ENCODE measurements at places on chromosomes 11 and 22.

DNA sequence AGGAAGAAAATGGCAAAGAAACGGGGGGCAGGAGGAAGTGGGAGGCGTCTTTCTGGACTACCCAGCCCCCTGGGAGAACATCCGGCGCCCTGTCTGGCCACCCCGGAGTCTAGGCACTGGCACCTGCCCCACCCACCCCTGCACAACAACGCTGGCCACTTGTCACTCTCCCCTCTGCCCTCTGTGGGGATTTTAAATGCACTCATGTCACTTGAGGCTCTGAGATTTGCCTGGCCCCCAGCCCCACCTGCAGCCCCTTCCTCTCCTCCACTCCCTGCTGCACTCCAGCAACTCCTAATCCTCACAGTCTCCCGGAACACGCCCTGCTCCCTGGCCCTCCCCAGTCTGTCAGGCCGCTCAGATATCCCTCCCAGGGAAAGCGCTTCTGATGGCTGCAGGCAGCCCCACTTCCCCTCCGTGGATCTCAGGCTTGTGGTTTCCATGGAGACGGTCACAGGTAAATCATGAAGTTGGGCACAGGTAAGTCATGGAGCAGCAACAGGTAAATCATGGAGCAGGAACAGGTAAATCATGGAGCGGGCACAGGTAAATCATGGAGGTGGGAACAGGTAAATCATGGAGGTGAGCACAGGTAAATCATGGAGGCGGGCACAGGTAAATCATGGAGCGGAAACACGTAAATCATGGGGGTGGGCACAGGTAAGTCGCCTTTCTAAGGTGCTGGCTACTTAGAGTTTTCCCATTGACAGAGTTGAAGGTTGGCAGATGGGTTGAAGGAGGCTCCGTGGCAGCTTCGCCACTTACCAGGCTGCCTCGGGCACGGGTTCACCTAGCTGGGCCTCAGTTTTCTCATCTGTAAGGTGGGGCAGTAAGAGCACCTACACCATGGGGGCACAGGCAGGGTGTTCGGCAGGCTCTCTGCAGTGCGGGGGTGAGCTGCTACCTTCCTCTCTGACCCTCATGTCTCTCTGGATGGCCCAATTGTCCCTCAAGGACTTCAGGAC, 79.0 kb upstream of the SHISAL1 start:
- no peak for DNase-seq

- DNase-seq: no peak
These were observed 31.7 kb upstream of the OAF start for GRCh38 chr11:120179057-120179672.

DNA sequence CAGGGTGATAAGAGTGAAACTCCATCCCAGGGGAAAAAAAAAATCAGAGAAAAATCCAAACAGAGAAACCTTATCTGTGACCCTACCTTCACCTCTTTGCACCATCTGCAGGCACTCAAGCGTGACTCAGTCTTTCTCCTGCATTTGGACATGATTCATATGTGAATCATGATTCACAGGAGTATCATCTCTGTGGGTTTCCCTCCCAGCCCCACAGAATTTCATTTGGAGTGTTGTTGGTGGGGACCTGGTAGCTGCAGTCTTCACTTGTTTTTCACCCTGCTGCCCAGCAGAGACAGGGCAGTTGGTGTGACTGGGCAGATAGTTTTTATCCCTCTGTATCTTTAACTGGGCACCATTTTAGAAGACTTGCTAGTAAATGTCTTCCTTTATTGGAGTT, 75.7 kb downstream of the DEPDC5 start:
- peak; percentile 93 for DNase-seq

DNA sequence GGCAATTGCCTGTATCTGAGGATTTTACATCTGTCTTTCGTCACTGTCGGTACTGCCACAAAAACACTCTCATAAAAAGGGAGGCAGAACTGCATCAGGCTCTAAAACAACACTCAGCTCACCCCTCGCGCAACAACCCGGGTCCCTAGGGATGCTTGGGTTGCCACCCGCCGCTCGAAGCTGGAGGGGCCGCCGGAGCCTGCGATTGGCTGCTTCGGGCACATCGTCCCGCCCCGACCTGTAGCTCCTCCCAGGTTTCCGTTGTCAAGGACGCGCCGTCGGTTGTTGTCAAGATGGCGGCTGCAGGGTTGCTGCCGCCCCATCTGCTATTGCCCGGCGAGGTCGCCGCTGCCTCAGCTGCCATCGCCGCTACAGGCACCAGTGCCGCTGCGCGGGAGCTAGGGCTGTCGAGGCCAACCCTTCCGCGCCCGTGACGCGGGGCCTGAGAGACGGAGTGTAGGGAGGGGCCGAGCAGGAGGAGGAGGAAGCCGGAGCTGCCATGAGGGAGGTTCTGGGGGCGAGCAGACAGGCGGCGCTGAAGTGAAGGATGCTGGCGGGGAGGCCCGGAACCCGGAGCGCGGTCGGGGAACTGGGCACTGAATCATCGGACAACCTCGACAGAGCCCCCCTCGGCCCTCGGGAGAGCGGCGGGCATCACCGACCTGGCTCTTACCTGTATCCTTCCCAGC, at the start of gene CEP126:
Gene CEP126 (plus strand): TSS at position 273 of the 689 bp plus-strand sequence. CDS start 275 bp downstream, at position 548.
- DNase-seq: peak; percentile 96

DNA sequence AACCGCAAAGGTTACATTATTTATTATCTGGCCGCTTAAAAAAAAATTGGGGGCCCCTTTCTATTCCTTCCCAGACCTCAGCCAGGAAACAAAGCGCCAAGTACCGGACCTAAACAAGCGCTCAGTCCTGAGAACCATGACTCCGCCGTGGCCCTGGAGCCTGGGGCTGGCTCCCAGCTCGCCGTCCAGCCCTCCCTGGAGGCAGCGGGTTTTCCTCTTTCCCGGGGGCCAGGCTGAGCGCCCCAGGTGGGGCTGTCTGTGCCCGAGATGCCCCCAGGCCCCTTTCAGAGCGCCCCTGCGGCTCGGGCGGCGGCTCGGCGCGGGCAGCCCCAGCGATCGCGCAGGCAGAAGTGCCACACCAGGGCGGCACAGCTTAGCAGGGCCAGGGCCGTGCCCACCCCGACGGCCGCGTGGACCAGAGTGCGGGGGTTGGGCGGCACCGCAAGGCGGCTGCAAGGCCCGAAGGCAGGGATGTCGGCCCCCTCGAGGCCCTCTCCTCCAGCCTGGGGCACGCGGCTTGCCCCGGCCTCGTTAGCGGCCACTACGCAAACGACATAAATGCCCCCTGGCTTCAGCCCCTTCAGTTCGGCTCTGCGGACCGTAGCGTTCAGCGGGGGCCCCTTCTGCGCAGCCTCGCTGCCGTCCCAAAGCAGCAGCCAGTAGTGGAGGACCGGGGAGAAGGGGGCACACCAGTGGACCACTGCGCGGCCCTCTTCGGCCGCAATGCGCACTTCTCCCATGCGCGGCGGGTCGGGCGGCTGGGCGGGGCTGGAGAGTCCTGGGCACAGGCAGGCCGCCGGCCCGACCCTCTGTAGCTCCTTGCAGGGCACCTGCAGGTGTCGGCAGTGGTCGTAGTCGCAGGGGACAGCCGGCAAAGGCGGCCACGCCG, 1.6 kb downstream of the LRRN4CL start:
- DNase-seq: no peak

DNA sequence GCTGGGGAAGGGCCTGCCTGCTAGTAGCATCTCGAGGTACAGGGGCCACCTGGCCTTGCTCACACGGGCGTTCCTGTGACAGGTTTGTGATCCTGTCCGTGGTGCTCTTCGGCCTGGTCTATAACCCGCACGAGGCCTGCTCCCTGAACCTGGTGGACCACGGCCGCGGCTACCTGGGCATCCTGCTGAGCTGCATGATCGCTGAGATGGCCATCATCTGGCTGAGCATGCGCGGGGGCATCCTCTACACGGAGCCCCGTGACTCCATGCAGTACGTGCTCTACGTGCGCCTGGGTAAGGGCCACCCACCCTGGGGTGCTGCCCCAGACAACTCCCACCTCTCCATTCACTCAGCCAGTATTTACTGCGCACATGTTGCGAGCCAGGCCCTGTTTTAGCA, 31.8 kb upstream of the MYRF start:
- no peak for DNase-seq

GRCh38 chr22:41193829-41194228, 11.3 kb upstream of the L3MBTL2 start:
- DNase-seq: no peak

- DNase-seq: peak; percentile 6
These were observed 267.7 kb downstream of the LARGE1 start for GRCh38 chr22:33652615-33653014.

GRCh38 chr11:76683161-76684095, 12.9 kb upstream of the LRRC32 start:
- no peak for DNase-seq

DNA sequence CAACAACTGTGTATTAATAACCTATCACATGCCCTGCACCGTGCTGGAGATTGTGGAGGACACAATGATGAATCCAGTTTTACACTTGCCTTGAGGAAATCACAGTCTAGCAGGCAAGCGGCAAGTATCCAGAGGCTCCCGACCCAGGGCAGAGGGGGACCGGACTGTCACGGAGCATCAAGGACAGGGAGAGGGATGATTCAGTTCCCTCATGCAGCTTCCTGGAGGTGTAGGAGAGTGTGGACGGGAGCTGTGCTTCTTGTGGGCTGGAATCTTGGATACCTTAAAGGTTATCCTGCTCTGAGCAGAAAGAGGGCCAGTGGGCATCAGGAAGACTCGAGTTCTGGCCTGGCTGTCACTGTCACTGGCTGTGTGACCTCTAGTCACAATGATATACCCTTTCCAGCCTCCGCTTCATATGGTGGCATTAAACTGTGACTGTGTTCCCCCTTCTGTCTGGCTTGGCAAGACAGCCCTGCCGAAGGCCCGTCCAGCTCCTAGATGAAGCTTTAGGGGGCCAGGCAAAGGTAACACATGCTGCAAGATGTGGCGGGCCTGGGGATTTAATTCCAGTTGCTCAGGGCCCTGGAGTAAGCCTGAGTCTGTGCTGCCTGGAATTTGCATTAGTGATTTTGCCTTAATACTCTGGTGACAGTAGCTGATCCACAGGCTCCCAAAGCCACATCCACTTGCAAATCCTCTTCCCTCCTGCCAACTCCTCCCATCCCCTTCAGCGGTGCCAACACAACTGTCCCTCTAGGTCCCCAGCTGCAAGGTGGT, 162.8 kb downstream of the DSCAML1 start:
- no peak for DNase-seq

GRCh38 chr11:95371153-95371552, 140.2 kb upstream of the SESN3 start:
- DNase-seq: no peak

DNA sequence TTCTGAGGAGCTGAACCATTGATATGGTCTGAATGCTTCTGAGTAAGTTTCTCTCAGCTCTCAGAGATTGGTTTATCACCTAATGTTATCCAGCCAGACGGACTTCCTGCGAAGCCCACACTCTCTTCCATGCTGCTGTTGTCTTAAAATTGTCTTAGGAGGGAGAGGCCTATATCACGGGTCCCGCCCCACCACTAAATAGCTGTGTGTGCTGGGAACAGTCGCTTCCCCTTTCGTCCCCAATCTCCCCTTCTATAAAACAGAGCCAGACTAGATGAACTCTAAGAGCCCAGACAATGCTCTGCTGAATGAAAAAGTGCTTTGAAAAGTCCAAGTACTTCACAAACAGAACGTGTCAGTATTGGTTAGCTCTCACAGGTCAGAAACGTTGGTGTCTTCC, 81.4 kb upstream of the AKIP1 start:
- DNase-seq: no peak

DNA sequence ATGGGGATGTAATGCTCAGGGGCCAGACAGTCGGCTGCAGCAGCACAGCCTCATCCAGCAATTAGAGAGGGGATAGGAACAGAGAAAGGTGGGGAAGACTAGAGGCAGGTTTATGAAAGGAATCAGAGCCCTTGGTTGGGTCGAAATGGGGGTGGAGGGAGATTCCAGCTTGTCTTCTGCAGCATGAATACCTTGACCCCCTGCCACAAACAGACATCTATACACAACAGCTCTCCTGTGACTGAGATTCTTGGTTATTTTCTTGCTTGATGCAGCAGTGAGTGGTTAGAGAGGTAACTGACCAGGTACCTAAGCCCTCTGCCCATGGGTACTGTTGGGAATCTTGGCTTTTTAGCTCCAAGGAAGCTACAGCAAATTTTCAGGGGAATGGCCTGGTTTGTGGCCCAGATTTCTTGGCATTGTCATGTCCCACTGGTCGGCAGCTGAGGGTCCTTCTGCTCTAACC, at the start of gene TRIM49D1:
Gene TRIM49D1 (minus strand): TSS at position 51 of the 466 bp plus-strand sequence. CDS start 4,535 bp downstream, outside the sequence.
- DNase-seq: no peak

DNA sequence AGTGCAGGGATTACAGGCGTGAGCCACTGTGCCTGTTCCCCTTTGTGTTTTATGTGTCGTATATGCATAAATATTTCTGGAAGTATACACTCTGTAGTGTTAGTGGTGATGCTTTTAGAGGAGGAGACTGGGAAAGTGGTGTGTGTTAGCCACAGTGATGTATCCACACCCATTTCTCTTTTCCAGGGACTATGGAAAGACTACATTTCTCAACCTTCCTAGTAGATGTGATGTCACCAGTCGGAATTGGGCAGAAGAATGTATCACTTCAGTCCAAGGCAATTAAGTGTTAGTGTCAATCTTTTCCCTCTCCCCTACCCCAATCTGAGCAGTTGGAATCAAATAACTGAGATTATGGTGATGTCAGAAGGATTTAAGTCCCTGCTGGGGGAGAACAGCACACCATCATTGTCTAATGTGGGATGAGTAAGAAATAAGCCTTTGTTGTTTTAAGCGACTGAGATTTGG, 5.8 kb upstream of the ATG16L2 start:
- DNase-seq: peak; percentile 86

GRCh38 chr11:108220721-108221336, 1.6 kb downstream of the NPAT start:
- no peak for DNase-seq
